ENCODE measurements at places on chromosomes 6 and 20.
A peak's percentile ranks its signal among the peaks of the same experiment; 100 is the strongest.

- DNase-seq, result no peak
Observed at GRCh38 chr6:125370343-125370742, 68.6 kb upstream of the HDDC2 start.

- no peak for DNase-seq
Observed at GRCh38 chr6:146358431-146359046, 185.1 kb upstream of the RAB32 start.

DNA sequence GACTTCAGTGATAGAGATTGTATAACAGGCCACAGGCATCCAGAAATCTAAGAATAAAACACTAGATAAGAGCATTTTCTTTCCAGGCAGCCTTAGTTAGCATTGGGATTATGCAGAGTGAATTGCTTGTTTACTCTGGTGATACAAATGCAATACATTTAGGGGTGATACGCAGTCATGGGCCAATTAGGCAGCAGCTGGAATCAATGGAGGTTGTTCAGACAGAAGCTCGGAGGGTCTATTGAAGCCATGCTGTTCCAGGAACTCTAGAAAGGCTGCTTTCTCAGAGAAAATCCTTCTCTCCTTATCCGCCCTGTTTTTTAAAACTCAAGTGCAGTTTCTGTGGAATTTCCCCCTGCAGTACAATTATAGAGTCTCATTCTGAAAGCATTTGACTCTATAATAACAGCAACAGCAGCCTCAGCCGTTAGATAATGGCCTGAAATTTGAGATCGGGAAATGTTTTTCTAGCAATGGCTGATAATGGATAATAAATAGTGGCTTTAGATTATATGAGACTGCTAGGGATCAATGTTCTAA lies 364.3 kb upstream of the HS3ST5 start:
- DNase-seq, result no peak

- DNase-seq, result no peak
Observed at GRCh38 chr6:158840465-158840864, 21.3 kb upstream of the EZR start.

DNA sequence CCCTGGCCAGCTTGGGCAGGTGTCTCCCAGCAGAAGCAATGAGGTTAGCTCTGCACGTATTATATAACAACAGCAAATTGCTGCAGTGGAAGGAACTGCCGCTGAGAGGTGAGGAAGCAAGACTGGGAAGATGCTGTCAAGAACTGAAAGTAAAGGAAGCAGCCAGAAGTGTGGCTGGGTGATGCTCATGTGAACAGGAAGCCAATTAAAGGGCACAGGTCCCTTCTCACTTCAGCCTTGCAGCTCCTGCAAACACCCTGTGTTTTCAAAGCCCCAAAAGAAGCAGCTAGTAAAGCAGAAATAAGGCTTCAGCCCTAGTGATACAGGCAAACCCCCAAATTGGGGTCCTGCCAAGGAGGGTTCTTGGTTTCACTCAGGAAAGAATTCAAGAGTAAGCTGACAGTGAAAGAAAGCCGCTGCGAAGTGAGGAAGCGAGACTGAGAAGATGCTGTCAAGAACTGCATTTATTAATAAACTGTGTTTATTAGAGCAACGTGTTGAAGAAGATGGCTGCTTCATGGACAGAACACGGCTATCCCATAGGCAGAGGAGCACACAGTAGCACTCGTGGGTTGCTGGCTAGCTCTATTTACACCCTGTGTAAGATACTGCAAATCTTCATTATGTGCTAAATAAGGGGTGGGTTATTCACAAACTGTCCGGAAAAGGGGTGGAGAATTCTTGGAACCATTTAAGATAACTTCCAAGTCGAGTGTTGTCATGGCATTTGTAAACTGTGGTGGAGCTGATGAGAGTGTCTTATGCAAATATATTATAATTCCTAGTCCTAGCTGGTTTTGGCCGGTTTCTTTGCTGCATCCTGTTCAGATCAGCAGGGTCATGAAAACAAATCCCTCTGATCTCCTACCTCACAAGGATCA lies 152.2 kb downstream of the LINC00237 start:
- DNase-seq, result no peak

- DNase-seq, result peak; percentile 96
Observed at GRCh38 chr6:125078602-125079321, 74.8 kb upstream of the TPD52L1 start.

- no peak for DNase-seq
Observed at GRCh38 chr6:138957903-138958302, 30.1 kb downstream of the REPS1 start.

GRCh38 chr6:134623401-134623800 lies 305.5 kb upstream of the SGK1 start:
- DNase-seq, result peak; percentile 72

DNA sequence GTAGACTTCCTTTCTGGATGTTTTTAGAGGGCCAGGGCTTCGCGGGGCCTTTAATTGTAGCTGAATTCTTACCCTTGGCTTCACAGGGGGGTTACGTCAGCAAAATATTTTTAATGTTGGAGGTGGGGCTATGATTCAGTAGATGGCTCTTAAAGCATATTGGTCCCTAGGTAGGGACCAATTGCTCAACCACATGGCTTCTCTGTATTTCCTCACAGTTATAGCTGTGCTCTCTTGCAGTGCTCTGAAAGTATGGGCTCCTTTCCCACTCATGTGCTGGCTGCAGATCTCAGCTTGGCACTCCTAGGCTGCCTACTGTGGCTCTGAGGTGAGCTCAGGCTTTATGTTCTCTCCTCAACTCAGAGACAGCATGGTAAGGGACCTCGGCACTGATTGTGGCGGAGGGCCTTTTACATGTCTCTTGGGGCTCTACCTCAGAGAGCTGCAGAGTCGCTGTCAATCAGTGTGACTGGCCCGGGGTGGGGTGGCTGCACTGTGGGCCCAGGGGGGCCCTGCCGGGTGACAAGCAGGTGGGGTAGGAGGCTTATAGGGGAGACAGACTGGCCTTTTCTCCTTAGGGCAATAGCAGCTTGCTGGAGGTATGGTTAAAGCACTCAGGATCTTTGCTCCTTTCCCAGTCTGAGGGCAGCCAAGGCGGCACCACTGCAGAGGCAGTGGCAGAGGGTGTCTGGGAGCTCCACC lies 318.0 kb downstream of the DOK5 start:
- DNase-seq, result no peak

DNA sequence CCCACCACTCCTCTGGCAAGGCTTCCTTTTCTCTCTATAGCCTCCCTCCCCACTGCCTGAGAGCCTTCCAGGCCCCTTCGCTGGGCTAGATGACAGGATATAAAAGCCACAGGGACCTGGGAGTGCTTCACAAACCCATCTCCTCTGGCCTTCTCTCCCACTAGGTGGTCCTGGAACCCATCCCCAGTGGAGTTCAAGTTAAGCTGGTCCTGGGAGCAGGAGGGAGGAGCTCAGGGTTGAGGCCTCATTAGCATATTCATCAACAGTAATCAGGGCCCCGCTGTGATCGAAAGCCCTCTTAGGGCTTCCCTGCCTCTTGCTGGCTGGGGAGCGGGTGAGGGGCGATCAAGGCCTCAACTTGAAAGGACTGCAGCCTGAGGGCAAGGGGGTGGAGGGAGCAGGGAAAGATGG lies 9.1 kb downstream of the EBF4 start:
- DNase-seq, result peak; percentile 19

DNA sequence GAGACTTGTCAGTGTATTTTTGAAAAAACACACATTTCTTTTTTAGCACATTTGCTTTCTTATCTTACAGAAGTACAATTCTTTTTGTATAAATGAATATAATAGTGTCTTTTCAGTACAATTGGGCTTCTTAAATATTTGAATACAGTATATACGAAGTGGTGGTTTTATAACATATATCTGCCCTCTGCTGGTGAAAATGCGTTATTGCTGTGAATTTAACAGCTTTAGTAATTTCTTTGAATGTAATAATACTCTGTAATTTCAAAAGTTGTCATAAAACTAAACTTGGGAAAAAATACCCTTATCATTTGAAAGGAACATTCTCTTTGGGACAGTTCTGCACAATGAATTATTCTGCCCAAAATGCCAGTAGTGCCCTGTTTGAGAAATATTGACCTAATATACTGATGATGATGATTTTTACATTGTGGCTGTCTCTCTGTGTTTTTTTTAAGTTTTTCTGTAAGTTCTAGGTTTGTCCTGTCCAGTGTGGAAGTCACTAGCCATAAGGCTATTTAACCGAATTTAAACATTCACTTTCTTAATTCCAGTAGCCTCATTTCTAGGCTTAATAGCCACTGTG lies 19.0 kb downstream of the SMAP1 start:
- DNase-seq, result peak; percentile 51

DNA sequence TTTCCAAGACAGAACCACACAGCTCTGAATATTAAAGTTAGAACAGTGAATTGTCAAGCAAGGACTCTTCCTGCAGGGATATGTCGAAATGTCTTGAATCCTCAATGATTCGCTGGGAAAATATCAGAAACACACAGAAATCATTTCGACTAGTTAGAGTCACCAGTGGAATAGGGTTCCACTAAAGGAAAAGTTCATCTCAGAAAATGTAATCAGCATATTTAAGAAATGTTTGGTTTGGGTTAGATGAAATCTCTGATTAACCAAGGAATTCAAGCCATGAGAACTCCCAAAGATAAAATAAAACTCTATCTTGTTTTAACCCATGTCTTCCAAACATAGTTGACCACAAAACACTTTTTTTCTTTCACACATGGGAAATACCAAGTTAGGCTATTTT lies 621.0 kb upstream of the NRSN1 start:
- DNase-seq, result no peak

GRCh38 chr6:33431880-33432541 lies 12.1 kb downstream of the SYNGAP1 start:
- no peak for DNase-seq

- DNase-seq, result no peak
Observed at GRCh38 chr20:59421920-59422637, 121.7 kb downstream of the EDN3 start.

- peak; percentile 38 for DNase-seq
Observed at GRCh38 chr6:25747477-25747876, 7.1 kb upstream of the SLC17A4 start.

GRCh38 chr6:170125456-170126300 lies 165.2 kb downstream of the DLL1 start:
- no peak for DNase-seq

- no peak for DNase-seq
Observed at GRCh38 chr20:19807191-19807945, 49.3 kb downstream of the RIN2 start.

GRCh38 chr6:104995989-104996617 lies 39.2 kb downstream of the LIN28B start:
- DNase-seq, result no peak

DNA sequence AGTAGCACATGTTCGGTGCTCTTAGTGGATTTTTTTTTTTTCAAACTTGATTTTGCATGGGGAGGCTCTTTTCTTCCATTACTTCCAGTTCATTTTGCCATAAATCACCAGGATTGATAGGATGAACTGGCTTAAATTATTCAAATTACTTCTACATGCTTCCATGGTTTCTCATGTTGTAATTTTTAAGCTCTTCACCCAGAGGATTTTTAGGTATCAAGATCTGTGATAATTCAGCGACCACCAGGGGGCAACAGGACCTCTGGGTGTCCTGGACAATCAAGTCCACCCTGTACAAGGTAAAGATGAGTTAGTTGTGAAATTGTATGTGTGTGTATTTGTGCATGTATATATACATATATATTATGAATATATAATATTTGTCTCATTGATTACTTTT lies 4.2 kb upstream of the EPHA7 start:
- DNase-seq, result peak; percentile 88

GRCh38 chr6:54730767-54731630 lies 115.6 kb upstream of the FAM83B start:
- DNase-seq, result no peak

Data from NCI-H82 (cell line).